ENCODE measurements at places on chromosomes 4 and X.

GRCh38 chrX:113548308-113549015, 707.8 kb upstream of the AMOT start:
- DNase-seq: no peak

GRCh38 chr4:84644087-84644486, 61.2 kb downstream of the CDS1 start:
- DNase-seq: no peak

GRCh38 chrX:143669395-143669794, 33.5 kb upstream of the SLITRK4 start:
- no peak for DNase-seq

- no peak for DNase-seq
These were observed 61.6 kb downstream of the RGS12 start for GRCh38 chr4:3354455-3354811.

DNA sequence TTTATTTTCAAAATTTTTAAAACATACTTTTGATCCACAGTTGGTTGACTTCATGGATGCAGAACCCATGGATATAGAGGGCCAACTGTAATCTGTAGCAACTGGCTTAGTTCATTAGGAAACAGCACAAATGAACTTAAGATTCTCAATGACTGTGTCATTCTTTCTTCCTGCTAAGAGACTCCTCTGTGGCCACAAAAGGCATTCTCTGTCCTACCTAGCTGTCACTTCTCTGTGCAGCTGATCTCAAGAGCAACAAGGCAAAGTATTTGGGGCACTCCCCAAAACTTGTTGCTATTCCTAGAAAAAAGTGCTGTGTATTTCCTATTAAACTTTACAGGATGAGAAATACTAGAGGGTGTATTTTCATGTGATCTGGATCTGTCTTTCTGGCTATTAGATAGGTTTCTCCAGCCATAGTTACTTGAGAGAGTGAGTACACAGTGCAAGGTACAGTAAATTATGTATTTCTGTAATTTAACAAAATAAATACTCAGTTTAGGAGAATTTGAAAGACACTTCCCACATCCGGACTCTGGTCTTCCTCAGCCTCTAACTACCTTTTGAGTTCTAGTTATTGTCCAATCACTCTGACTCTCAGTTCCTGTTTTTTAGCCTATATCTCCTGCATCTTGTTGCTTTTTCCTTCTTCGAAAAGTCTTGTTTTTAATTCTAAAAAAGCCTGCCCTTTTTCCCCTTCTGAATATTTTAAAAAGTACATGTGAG, 21.8 kb downstream of the TLR2 start:
- DNase-seq: no peak

- DNase-seq: no peak
These were observed 192.0 kb upstream of the ETNPPL start for GRCh38 chr4:108954880-108955279.

DNA sequence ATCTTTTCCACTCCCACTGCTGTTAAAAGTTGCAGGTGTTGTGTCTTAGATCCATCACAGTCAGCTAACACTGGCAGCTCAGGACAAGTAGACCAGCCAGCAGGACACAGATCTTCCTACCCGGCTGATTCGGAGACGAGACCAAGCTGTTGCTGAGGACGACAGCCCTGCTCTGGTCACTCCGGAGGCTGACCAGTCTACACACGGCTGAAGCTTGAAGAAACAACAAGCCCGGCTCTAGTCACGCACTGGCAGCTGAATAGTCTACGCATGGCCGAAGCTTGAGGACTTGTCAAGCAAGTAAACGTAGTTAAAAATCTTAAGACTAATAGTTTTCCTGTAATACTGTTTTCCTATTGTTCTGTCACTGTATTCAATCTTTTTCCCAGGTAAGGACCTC, 1.8 kb downstream of the ACOX3 start:
- no peak for DNase-seq

Measured in T-helper 1 cell (primary cell).